ENCODE measurements at places on chromosomes 1 and 21. TPM values are rescaled to one million over a fixed set of nuclear protein-coding genes. Genes with fewer than 3 reads are reported as not detected.

DNA sequence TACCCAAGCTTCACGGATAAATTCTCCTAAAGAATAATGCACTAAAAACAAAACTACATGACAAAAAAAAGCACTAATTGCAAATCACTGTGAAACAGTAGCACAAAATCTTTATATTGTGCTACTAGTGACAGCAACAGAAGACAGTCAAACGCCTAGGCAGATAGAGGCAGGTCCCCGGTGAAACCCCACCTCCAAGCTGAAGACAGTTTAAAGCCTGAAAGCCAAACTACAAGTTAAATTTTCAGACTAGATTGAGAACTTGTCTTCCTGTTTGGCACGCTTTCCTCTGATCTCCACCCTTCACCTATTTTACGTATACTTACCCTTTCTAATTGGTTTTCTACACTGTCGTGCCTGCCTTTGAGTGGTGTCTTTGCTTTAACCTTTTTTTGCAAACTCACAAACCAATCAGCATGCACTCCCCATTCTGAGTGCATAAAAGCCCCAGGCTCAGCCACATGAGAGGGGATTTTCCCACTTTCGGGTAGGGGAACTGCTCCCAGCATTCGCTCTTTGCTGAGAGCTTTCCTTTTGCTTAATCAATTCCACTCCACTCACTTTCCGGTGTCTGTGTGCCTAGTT, 3.6 kb upstream of the BACH1 start:
- DNase-seq: no peak

The LAMC1 gene
- polyA plus RNA-seq: 319 TPM

GRCh38 chr1:6392809-6393399, 663 bp downstream of the ACOT7 start:
- DNase-seq: no peak

- DNase-seq: no peak
Measured at GRCh38 chr1:162550925-162551324, 10.6 kb upstream of the UAP1 start.

DNA sequence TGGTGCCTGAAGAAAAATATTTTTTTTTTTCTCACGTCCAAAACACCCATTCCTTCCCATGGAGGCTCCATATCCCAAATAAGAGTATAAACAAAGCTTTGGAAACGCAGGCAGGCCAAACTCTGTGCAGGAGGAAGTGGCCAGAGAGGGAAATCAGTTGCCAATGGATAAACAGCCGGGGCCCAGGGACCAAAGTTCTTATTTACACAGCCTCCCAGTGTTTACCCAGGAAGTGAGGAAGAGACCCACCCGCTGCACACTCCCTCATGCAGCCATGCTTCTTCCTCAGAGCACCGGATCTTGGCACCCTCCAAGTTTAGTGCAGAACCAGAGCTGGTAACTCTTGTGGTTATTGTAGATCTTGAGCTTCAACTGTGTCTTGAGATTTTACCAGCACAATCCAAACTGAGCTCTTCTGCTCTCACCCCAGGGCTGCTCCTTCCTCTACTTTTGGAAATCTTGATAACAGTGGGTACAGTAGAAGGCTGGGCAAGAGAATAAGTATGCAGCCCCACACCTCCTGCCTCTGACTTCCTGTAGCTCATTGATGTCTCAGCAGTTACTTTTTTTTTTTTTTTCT, 14.2 kb downstream of the MARCKSL1 start:
- no peak for DNase-seq

GRCh38 chr1:23163395-23163794, 5.3 kb downstream of the LUZP1 start:
- no peak for DNase-seq

GRCh38 chr21:45362748-45363145, 42.2 kb upstream of the COL18A1 start:
- DNase-seq: no peak

- DNase-seq: no peak
Measured at GRCh38 chr1:116989835-116990234, 11.7 kb upstream of the CD101 start.

DNA sequence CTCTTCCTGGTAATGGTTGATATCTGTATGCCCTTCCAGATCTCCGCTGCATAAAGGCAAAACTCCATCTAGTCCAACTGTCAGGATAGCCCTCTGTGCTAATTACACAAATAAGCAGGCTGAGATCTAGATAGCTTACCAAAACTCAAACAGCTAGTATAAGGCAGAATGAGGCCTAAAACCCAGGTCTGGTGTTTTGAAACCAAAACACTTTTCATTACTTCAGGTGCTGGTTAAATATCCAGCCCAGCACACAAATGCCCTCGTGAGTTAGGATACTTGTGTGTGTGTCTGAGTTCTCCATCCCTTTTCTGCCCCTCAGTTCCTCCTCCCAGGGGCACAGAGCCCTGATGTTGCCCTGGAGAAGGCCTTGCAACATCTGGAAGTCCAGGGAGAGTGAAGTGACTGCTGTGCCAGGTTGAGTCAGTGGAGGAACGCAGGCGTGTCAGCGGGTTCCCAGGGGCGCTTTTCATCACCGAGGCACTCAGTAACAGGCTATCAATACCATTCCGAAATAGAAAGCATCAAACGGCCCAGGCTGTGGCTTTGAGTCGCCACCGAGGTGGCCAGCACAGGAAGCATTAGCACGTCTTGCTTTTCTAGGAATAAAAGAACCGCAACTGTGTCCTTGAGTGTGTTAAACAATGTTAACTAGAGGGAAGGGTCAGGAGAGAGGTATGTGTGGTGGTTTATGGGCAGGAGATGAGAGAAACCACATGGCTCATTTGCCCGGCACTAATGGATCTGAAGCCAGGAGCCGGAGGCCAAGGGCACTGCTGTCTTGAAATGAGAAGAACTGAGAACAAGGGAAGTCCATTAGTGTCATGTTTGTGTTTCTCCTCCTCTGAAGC, 90.7 kb upstream of the WLS start:
- DNase-seq: no peak

GRCh38 chr1:66494482-66494881, 39.5 kb upstream of the SGIP1 start:
- DNase-seq: no peak
